Stimulated activated CD4-positive, alpha-beta T cell treated with anti-CD3 and anti-CD28 coated beads, Interleukin-12 subunit alpha, Interleukin-12 subunit beta, amount 100 ng/mL, for 4 hours (primary cell): ENCODE measurements at places on chromosomes 2 and 18.

DNA sequence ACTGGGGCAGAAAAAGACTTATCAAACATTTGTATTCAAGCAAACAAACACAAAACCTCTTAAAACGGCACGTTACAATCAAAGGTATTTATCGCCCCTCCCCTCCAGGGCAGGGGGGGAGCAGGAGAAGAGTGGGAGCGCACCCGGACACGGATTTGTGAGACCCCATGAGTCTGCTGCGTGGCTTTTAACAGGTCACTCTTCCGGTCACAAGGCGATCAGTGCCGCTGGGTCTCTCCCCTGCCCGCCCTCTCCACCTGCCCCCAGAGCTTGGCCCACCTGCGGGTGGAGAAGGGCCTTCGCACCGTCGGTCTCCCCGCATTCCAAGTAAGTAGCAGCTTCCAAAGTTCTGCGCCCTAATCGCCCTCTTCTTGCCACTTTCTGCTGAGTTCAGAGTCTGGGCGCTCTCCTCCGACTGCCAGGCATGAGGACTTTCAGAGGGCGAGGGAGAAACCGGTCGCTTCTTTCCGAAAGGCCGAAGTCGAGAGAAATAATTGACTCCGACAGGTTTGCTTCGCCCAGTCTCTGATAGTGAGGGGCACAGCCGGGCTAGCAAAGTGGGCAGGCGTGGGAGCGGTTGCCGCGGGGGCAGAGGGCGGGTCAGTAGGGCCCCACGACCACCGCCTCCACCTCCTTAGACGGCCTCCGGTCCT, 800 bp downstream of the RPRM start:
- no peak for DNase-seq

GRCh38 chr2:220670511-220670910, 901.6 kb downstream of the EPHA4 start:
- DNase-seq = no peak

- peak; percentile 39 for DNase-seq
Measured at GRCh38 chr2:54606393-54606958, 117.0 kb upstream of the EML6 start.

- no peak for DNase-seq
Measured at GRCh38 chr2:205543262-205543843, 138.9 kb upstream of the NRP2 start.

- DNase-seq = no peak
Measured at GRCh38 chr2:51510303-51510702, 478.4 kb upstream of the NRXN1 start.

- DNase-seq = no peak
Measured at GRCh38 chr2:229401171-229401865, 130.2 kb upstream of the PID1 start.

GRCh38 chr18:35390951-35391700, 14.0 kb upstream of the ZNF396 start:
- no peak for DNase-seq

GRCh38 chr2:188787021-188787657, 187.0 kb upstream of the COL3A1 start:
- no peak for DNase-seq

- no peak for DNase-seq
Measured at GRCh38 chr2:212107989-212108388, 430.6 kb downstream of the ERBB4 start.

DNA sequence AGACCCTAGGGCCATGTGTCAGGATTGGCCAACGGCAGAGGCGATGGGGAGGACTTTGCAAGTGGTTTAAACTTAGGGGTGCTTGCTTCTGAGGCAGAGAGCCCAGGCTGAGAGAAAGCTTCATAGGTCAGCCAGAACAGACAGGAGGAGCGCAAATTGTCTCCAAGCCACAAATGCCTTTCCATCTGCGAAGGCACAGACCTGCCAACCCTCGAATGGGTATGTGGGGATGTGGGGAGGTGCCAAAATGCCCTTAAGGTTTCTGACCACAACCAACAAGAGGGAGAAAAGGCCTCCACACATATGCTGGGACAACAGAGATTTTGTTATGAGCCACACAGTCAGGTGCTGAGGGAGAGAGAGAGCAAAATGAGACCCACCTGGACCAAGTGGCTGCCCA, 283.6 kb downstream of the CYP26B1 start:
- no peak for DNase-seq

- DNase-seq = peak; percentile 45
Measured at GRCh38 chr2:9753665-9754531, 89.4 kb upstream of the TAF1B start.

DNA sequence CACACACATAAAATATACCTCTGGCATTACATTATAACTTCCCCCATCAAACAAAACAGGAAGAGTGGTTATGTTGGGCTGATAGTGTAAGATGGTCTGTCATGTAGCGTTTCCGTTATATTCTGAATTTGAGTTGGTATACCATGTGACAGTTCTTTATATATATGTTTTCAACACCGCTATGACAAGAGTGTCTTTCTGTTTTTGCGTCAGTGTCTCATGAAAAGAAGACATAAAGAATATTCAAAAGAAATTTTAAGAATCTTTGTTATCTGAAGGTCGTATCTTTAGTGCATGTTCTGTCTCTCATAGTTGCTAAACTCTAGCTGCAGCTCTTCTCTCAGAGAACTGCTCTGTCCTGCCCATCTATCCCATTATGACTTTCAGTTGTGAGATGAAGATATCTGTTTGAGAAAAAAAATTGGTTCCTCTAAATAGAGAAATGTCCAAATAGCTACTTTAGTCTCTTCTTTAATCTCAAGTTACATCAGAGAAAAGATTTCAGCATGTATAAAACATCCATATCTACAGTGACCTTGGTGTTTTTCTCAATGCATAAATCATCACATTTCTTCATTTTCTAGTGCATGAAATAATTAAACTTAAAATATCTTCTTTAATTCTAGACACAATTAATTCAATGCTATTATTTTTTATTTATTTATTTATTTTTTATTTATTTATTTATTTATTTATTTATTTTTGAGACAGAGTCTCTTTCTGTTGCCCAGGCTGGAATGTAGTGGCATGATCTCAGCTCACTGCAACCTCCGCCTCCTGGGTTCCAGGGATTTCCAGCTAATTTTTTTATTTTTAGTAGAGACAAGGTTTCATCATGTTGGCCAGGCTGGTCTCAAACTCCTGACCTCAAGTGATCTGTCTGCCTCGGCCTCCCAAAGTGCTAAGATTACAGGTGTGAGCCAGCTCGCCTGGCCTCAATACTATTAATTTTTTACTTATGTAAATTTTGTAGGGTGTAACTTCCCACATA, 24.3 kb upstream of the PSME4 start:
- DNase-seq = no peak

- no peak for DNase-seq
Measured at GRCh38 chr18:67513280-67513679, 3.2 kb downstream of the DSEL start.

DNA sequence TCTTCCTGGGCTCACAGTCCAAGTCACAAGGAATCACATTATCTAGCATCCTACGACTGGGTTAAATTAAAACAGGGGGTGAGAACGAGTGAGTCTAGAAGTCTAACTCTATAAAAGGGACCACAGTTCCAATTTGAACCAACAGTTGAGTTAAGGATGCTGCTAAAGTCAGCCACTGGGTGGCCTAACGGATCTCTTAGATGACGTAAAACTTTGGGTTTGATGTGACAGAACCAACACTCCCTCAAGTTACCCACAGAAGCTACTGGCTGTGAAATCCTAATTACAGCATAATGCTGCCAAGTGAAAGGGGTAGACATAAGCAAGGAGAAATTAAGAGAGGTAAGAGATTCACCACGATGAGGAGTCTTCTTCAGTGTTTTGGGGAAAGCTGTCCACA, 32.7 kb upstream of the RUFY4 start:
- DNase-seq = no peak

DNA sequence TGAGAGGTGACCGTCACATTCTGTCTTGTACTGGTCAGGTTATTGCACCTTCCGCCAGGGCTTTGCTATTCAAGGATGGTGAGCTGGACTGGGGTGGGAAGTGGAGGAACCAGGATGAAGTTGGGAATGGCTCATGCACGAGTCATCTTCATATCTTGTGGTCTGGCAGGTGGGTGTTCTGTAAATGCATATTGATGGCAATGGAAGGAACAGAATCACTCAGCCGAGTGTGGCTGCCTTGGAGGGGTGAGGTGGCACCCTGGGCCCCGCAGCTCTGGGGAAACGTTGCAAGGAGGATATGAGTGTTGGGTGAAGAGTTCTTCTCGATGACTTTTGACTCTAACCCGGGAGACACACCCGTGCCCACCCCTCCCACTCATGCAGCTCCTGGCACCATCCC, 1.2 kb downstream of the NEU2 start:
- no peak for DNase-seq

DNA sequence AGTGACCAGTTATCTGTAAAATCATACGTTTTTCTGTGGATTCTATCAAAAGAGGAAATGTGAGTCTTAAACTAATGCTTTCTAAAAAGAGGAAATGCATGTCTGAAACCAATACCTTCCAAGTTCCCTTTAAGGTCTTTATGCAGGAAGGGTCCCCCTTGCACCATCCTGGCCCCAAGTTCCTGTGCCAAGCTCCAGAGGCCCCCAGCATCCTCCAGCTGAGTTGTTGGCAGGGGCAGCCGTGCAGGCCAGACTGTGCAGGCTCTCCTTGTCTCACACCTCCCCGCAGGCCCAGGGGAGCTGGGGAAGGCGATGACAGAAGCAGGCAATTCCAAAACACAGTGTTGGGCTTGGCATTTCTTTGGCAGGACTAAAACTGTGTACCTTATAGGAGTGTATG, 39.2 kb downstream of the DPYSL5 start:
- no peak for DNase-seq

- no peak for DNase-seq
Measured at GRCh38 chr18:80252136-80252535, 4.8 kb upstream of the PARD6G start.

GRCh38 chr2:58271826-58272225, 30.7 kb upstream of the FANCL start:
- DNase-seq = no peak

GRCh38 chr2:191501561-191502168, 176.3 kb upstream of the NABP1 start:
- no peak for DNase-seq

- DNase-seq = no peak
Measured at GRCh38 chr18:28984731-28985130, 807.8 kb upstream of the CDH2 start.

GRCh38 chr2:40458271-40458794, 6.4 kb upstream of the SLC8A1 start:
- DNase-seq = no peak

- DNase-seq = no peak
Measured at GRCh38 chr2:128617661-128618060, 299.0 kb upstream of the HS6ST1 start.

DNA sequence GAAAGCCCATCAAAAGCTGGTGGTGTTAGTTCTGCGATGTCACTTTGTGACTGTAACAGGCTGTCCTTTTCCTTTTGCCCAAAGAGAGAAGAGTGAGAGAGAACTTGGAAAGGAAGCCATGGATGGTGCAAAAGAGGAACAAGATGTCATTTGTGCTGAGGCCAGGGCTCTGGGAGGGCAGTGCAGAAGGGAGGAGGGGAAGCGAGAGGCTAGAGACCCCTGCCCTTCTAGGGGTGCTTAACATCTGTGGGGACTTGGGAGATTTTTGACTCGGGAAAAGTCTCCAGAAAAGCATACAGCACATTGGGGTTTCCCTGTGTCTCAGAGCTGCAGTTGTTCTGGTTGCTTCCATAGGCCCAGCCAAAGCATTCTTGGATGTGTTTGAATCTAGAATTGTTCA, 49.6 kb downstream of the ZBTB7C start:
- no peak for DNase-seq

DNA sequence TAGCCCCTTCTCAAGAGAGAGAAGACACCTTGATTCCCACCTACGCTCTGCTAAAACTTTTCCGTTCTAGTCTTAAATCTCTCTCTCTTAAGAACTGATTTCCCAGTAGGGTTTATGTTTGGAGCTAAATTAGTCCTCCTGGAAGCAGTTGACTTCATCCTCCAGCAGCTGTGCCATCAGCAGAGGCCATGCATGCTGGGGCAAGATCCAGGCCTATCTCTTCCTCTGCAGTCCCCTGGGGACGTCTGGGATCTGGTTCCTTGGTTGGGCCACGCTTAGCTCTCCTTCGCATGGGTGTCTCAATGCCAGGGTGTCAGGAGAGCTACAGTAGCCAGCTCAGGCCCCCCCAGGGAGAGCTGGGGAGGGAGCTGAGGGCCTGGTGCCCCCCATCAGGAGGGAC, 49.7 kb downstream of the HPCAL1 start:
- DNase-seq = no peak

- no peak for DNase-seq
Measured at GRCh38 chr2:12642859-12643258, 73.9 kb upstream of the TRIB2 start.
